GDM1 (cell line): ENCODE measurements at places on chromosomes 1 and 21.

DNA sequence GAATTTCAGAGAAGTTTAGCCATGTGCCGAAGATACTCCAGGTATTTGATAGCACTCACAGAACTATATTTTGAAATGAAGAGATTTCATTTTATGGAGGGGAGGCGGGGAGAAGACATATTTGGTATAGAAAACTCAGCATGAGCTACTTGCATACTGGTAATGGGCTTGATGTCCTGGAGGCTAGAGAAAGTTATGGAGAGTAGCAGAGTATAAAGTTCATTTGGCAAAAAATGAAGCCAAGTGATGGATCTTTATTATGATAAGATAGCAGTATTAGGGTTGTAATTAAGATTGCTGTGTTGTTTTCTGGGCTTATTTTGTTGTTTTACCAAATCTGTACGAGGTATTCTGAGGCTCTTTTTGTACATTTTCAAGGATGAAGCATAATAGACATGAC, 72.0 kb downstream of the RPS6KC1 start:
- DNase-seq: no peak

DNA sequence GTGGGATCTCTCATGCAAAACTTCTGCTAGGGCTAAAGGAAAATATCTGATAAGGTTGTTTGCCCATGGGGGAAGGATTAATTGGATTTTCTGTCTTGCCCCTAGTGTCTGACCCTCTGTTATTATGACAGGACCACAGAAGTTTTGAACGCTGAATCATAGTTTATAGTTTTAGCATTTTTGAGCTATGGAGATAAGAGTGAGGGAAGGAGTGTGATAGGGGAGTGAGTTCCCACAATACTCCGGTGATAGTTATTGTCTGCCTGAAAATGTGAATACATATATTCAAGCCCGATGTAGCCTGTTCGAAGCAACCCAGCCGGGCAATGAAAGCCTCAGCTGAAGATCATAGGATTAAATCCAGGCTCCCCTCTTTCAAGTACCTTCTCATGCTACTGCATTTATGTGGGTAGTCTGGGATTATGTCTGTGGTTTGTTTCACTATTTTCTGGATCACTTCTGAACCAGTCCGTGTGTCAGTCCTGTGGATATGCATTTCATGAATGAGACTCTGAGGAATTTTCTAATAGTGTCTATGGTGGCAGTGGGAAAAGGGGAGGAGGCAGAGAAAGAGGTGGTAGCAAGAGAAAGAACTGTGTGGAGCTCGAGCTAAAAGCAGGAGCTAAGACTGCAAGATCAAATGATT, 258.7 kb downstream of the DISC1 start:
- DNase-seq: no peak

DNA sequence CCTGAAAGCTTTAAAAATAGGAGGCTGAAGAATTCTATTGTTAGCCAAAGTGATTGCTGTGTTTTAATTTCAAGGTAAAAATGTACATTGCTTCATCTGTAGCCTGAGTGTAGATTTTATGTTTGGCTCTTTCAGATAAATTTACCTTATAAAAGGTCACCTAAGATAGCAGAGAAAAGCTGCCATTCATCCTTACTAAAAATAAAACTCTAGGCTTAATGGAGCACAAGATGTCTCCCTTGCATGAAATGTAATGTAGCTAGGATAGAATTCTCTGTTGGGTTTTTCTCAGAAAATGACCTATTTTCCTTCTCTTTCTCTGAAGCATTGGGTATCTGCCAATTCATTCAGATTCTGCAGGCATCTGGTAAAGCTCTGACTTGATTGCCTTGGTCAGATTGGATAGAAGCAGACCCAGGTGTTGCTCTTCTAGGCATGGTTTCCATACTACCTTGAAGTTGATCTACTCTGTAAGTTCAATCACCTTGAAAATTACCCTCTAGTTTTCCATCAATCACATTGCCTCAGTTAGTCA, 176.6 kb upstream of the GORAB start:
- DNase-seq: no peak

DNA sequence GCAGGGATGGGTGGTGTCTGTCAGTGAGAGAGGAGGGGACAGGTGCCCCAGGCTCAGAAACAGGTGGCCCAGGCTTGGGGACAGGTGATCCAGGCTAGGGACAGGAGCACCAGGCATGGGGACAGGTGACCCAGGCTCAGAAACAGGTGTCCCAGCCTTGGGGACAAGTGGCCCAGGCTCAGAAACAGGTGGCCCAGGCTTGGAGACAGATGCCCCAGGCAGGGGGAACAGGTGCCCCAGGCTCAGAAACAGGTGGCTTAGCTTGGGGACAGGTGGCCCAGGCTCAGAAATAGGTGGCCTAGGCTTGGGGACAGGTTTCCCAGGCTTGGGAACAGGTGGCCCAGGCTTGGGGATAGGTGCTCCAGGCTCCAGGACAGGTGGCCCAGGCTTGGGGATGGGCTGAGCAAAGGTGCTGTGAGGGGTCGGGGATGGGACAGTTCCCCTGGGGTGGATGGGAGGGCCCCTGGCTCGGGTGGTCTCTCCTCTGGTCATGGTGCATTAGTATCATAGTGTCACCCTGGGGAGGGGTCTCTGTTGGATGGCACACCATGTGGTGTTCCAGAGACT, 87.7 kb upstream of the C1orf174 start:
- DNase-seq: no peak

DNA sequence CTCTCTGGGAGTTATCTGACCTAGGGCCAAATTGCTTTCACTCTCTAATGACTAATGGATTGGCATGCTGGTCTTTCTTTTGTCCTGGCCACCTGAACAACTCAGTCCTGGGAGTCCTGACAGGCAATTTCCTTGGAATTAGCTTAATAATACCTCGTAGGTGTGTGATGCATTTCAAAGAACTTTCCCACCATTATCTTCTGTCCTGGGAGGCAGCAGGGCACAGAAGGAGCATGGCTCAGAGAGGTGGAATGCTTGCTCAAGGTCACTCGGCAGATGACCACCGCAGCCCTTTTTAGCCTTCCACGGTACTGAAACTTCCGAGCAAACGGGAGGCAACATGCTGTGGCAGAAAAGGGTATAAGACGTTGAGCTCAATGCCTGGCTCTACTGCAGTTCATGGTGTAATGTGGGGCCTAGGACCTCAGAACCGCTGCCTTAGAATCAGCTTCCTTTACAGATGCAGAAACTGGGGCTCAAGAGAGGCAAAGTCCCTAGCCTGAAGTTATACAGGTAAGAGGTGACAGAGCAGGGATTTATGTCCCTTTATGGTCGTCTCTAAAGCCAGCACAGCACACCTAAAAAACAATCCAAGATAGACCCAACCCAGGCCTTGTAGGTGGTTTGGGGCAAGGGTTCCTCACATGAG, 3.2 kb downstream of the ID3 start:
- no peak for DNase-seq

DNA sequence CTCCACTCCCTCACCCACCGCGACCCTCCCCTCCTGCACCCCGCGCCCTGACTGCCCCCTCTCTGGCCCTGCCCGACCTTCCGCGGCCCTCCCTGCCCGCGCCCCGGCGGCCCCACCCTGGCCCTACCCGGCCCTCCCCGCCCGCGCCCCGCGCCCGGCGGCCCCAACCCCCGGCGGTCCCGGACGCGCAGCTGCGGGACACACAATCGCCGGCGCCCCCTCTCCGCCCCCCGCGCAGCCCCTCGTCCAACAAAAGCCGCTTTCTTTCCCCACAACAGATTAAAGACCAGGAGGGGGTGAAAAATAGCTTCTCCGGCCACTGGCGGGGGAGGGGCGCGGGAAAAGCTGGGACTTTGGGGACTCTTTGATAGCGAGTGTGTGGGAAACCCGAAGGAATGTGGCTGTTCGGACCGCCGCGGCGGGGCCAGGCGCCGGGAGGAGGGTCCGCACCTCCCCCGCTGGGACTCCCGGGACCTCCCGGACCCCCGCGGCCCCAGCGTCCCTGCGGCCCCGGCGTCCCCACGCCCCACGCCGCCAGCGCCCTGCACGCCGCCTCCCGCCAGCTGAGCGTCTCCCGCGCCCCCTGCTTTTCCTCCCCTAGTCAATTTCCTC, 8.8 kb upstream of the ID3 start:
- DNase-seq: no peak

DNA sequence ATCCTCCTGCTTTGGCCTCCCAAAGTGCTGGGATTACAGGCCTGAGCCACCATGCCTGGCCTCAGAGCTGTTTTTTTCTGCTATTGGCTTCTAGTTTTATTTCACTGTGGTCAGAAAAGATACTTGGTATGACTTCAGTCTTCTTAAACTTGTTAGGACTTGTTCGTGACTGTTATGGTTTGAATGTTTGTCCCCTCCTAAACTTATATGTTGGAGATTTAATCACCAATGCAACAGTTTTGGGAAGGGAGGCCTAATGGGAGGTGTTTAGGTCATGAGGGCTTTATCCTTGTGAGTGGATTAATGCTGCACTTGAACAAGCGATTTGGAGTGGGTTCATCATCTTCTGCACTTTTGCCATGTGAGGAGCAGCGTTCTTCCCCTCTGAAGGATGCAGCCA, 24.5 kb upstream of the SOD1 start:
- DNase-seq: no peak

GRCh38 chr1:37478451-37478881, 4.1 kb downstream of the ZC3H12A start:
- no peak for DNase-seq

DNA sequence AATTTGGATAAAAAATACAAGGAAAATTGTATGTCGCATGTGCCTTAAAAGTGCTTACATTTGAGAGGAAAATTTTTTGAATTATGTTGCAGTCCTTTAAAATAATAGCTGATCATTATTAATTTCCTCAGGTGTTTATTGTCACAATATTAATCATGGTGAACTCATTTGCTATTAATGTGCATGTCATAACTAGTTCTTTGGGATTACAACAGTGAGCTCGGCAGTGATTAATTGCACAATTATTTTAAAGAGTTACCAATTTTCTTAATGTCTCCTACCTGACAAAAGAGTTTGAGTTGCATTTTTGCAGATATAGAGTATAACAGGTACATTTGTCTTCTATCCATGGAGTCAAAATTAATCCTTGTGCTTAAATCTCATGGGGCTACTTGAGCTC, 854.3 kb downstream of the BRINP3 start:
- DNase-seq: no peak
